ENCODE measurements at places on chromosomes 4 and X.

GRCh38 chrX:45011131-45011530, 138.1 kb downstream of the KDM6A start:
- DNase-seq = no peak

DNA sequence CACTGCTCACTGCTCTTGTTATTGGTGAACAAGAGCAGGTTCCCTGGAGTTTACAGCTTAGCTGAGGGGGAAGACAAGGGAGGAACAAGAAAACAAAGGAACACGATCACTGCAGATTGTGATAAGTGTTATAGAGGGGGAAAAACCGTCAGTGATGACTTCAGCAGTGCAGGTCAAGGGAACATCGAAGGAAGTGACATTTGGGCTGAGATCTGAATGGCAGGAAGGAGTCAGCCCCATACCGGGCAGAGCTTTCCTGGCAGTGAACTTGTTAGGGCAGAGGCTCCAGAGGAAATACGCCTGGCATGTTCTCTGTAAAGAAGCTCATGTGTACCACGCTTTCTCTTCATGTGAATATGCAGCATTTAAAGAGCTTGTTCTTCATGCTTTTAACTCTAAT, 78.1 kb downstream of the LDB2 start:
- no peak for DNase-seq

DNA sequence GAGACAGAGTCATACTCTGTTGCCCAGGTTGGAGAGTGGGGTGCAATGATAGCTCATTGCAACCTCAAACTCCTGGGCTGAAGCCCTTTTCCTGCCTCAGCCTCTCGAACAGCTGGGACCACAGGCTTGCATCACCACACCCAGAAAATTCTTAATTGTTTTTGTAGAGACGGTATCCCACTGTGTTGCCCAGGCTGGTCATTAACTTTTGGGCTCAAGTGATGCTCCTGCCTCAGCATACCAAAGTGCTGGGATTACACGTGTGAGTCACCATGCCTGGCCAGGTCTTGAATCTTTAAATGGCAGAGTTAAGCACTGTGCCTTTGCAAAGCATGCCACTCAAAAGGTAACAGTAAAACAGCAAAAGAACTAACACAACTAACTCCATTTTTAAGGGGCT, 28.6 kb upstream of the BBS12 start:
- DNase-seq = no peak

- DNase-seq = no peak
Observed at GRCh38 chr4:169744601-169745000, 13.1 kb downstream of the HPF1 start.
